Esophagus mucosa (tissue), 1 donor: ENCODE measurements at places on chromosomes 4 and X. TPM values are rescaled to one million over a fixed set of nuclear protein-coding genes. Genes with fewer than 3 reads are reported as not detected.
A peak's percentile ranks its signal among the peaks of the same experiment; 100 is the strongest.

DNA sequence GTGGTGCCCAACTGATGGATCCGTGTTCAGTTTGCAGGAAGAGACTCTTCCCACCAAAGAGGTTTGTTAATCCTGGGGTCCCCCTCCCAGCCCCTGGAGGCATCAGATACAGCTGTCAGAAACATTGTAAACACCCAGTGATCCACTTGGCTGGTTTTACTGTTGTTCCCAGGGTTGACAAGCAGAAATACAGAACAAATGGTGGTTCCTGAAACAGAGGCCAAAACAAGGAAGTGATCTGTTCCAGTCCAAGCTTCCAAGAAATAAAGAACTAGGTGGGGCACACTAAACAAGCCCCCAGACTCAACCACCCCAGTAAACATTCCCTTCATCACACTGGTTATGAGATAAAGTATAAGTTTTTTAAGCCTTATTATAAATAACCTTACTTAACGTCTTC, 1.4 kb downstream of the TMLHE start:
- no peak for ATAC-seq

- no peak for ATAC-seq
These were observed 318.0 kb upstream of the TAPT1 start for GRCh38 chr4:16544251-16544721.

DNA sequence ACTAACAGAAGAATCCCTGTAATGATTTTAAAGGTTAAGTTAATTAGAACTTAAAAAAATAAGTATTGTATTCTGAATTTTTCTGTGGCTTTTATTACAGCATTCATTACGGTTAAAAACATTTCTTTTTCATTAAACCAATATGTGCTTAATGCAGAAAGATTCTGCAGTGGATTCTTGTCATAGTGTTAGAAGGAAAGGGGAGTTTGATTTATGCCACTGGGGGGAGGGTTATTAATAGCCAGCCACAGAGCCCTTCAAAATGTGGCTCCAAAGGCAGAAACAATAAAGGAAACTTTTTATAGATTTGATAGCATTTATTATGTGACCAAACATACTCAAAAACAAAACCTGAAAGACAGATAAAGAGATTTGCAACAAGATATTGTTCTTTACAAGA, 9.1 kb downstream of the SMAD1 start:
- no peak for ATAC-seq

DNA sequence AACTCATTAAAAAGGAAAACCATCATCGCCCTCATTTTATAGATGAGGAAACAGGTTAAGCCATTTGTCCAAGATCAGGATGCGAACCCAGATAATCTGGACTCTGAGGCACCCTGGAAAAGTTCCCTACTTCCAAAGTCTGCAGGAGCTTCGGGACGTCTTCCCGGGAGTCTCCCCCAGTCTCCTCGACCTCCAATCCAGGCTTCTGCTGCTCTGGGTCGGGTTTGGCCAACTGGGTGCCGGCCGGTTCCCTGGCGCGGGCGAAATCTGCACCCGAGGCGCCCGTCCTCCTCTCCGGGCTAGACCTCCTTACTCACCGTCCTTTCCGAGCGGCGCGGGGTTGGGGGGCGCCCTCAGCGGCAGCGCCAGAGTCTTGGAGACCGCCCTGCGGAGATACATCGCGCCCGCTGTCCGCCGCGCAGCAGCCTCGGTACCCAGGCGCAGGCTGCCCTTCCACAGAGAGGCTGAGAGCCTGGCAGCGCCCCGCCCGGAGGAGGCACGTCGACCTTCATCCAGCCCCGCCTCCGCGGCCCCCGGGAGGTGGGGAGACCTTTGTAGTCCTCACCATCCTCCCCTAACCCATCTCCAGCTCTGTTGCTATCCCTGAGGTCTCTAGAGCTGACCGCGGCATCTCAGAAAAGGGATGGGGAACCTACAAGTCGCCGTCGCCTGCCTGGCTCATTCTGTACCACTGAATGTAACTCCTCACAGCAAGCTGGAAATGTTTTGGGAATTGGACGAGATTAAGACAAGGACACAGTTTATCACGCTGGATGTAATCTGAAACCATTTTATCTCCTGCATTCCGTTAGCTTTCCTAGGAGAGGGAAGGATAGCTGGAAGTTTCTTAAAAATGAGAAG, at the start of gene MGARP:
TSS of gene MGARP (minus strand) at position 466 of the 861 bp plus-strand sequence. CDS start at position 399, 67 bp downstream.
- ATAC-seq = peak; percentile 47

DNA sequence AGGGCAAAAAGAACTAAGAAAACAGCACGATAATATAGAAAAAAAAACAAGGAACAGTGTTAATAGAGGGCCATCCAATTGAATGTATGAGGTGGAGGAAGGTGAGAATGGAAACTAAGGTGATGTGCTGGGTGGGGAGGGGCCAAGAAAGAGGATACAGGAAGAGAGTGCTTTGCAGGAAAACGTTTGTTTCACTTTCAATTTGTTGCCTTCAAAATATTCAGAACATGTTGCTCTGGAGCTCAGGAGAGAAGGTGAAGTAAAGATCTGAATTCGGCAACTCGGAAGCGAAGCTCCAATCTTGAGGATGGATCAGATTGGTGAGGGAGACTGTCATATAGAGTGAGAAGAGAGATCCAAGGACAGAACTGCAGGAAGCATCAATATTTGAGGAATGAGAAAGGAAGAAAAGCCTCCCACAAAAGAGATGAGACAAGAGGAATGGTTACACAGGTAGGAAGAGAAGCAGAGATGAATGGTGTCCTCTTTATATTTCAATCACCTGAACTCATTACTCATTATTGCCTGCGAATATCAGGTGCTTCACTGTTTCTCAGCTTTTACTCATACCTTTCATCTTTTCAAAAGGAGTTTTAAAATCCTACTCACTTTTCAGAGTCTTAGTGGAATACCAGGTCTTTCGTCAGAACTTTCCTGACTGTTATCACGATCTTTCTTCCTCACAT, 14.7 kb upstream of the SEC24D start:
- ATAC-seq = peak; percentile 64

- no peak for ATAC-seq
These were observed 113.7 kb downstream of the MANBA start for GRCh38 chr4:102647117-102647516.

DNA sequence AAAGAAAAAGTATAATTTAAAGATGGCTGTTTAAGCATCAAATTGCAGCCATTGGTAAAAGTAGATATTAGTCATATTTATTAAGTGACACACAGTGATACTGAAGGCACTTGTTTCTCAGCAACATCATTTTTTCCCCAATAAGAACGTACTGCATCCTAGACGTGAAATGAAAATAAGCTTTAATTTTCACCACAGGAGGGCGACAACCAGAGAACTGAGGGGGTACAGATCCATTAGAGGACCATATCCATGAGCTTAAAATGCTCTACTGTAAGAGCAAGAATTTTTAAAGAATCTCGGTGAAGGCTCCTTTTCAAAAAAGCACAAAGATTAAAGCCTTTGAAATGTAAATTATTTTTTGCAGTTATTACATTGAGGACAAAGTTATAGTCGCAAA, 33.4 kb downstream of the FRG1 start:
- ATAC-seq = no peak

- no peak for ATAC-seq
These were observed 27.3 kb upstream of the JADE1 start for GRCh38 chr4:128782076-128782715.

GRCh38 chrX:9456250-9457074, 8.4 kb upstream of the TBL1X start:
- no peak for ATAC-seq

- ATAC-seq = no peak
These were observed 528.3 kb upstream of the ZFP42 start for GRCh38 chr4:187467224-187467623.

DNA sequence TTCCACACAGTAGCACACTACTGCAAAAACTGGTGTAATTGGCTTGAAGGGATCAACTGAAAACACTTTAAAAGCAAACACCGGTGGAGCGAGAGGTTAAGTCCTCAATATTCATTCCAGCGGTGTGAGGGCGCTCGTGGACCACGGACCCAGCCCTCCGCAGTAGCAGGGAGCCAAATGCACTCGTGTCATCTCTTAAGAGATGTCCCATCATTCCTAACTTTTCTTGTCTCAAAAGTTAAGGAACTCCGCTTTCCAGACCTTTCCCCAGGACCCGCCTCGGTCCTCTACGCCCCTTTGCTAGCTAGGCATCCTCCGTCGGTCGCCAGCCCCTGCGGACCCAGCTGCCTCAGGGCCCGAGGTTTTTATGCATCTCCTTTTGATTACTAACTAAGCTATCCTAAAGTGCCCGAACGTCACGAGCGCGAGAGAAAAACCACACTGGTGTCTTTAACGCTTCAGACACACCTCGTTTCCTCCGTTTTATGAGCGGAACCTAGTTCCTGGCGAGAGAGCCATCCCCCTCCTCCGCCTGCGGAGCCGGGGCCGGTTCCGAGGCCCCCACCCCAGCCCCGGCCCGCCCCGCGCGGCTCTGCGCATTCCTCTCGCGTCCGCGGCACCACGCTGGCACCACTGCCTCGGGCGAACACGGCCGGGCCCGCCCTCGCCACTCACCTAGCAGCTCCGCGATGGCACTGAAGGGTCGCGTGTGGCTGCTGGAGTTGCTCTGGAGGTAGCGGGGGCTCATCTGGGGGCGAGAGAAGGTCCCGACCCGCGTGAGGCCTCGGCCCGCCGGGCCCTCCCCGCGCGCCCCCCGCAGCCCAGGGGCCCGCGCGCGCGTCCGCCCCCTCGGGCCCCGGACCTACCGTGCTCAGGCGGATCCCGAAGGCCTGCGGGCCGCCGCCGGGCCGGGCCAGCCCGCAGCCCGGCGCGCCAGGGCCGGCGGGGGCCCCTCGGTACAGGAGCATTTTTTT, 723 bp downstream of the MORC4 start:
- ATAC-seq = peak; percentile 52

DNA sequence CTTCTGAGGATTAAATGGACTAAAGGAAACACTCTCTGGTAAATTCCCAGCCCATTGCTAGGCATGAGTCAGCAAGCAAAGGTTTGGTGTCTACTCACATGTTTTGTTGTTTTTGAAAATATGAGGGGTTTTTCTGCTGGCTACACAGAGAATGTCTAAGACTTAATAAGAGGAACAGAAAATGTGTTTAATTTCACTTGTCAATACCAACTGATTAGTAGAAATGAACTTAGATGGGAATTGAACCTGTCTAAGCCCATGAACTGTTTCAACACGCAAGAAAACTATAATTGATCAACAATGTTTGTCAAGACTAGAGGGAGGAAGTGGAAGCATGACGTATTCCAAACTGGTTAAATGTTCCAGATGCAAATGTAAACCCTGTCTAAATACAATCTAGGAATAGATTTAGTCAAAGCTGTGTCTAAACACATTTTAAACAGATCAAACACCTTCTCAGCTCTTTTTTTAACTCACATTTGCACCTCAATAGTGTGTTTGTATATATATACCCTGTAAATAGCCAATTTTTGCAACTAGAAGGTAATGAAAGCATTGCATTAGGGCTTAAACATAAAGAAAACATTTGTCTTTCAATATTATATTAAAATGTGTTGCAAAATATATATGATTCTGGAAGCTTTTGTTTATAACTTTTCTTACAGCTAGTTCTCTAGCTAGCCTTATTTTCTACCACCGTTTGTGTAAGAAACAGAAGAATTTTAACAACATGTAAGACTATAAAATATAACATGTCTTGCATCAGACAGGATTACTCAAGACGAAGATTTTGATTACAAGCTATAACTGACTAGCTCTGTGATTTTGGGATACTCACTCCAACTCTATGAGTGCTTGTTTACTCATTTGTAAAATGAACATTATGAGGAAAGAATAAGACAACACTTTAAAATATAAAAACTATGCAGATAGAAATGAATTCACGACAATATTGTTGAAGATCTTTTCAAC, 607.8 kb downstream of the FSTL5 start:
- ATAC-seq = no peak

DNA sequence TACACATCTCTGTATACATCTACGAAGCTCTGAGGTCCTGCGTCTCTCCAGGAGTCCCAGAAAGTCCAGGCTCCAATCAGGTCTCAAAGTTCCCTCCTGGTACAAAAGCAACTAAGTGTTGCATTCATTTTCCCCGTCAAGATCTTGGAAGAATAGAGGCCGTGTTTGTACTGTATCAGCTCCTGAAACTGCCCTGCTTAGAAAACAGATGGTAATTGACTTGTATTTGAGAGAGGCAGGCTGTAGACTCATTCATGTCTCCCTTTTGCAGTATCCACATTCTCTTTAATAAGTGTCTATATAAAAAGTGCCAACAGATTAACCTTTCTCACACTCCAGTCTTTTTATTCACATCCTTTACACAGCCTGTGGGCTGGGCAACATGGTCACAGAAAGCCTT, 91.7 kb downstream of the HPGD start:
- no peak for ATAC-seq

GRCh38 chr4:77600521-77601451, 4.8 kb upstream of the CXCL13 start:
- ATAC-seq = no peak

- no peak for ATAC-seq
These were observed 139.2 kb downstream of the PCDH18 start for GRCh38 chr4:137393044-137393443.

DNA sequence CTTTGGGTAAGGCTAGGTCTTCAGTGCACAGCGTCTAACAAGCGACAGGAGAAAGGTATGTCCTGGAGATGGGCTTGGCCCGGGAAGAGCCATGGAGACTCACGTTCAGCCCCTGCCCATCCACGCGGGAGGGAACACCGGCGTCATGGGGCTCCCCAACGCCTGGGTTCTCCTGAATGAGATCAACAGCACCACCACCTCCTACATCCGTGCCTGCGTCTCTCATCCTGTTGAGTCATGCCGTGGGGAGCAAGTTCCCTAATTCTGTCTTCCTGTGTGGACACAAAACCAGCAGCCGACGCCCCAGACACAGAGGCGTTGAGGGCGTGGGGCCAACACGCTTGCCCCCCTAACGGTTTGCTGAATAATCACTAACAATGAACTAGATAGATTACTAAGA, 20.1 kb upstream of the IL3RA start:
- ATAC-seq = peak; percentile 44

GRCh38 chr4:77959566-77960338, 97.1 kb downstream of the MRPL1 start:
- no peak for ATAC-seq

Gene DIAPH2
- total RNA-seq = 8.9 TPM

Gene CFAP47
- not detected for total RNA-seq

Gene ABCB7
- 15.2 TPM for total RNA-seq

Gene ZNF718
- total RNA-seq = 3.3 TPM

Gene LRRC66
- total RNA-seq = 0.12 TPM

Gene UGT2B10
- not detected for total RNA-seq

Gene SPOCK3
- total RNA-seq = not detected

Gene MAGEA8
- not detected for total RNA-seq

Gene RASGEF1B
- 15.0 TPM for total RNA-seq

Gene CT55
- not detected for total RNA-seq

Gene TAF7L
- total RNA-seq = 0.12 TPM

Gene TMPRSS11A
- total RNA-seq = 62.3 TPM

Gene NXF2
- not detected for total RNA-seq

Gene PHEX
- total RNA-seq = 0.36 TPM
